ENCODE measurements at places on chromosomes 4 and X. TPM values are rescaled to one million over a fixed set of nuclear protein-coding genes. Genes with fewer than 3 reads are reported as not detected.

GPR173 gene
- 5.2 TPM for total RNA-seq

EGF gene
- 1.00 TPM for total RNA-seq

RNF128 gene
- 54.8 TPM for total RNA-seq

MRPS18C gene
- 32.2 TPM for total RNA-seq

HELT gene
- total RNA-seq, result not detected

- no peaks in the 10 kb centered on the region for H3K27me3 ChIP-seq
- no peaks in the 10 kb centered on the region for H3K4me1 ChIP-seq
- no peak overlapping the region for H3K4me3 ChIP-seq
- DNase-seq, result no peak
- H3K27ac ChIP-seq, result no peak overlapping the region
Measured at GRCh38 chr4:140626661-140627376, 58.1 kb upstream of the UCP1 start.

GRCh38 chr4:147198411-147199051 lies 252.9 kb upstream of the TTC29 start:
- no peaks in the 10 kb centered on the region for H3K36me3 ChIP-seq
- no peaks in the 10 kb centered on the region for H3K27me3 ChIP-seq
- no peak for DNase-seq

DNA sequence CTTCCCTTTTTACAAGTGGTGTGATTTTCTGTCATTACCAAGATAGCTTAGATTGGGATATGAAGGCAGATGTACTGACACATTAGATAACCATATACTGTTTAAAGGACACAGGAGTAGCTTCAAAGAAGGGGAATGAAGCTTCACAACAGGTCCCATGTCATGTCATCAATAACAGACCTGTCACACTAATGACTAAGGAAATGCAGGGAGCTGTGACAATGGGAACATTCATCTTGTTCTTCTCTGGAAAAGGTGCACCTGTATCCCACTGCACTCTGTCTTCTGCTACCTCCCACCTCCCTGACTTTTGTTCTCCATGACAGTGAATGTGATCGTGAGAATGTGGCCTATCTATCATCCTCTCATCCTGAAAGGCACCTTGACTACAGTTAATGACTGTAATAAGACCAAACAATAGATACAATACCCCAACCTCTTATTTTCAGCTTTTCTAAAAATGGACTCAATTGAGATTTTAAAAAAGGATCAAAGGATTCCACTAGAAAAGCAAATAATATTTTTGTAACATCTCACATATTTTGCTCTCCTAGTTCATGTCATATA lies 472.5 kb downstream of the STPG2 start:
- no peaks in the 10 kb centered on the region for H3K27me3 ChIP-seq
- H3K36me3 ChIP-seq, result no peaks in the 10 kb centered on the region
- H3K4me1 ChIP-seq, result no peaks in the 10 kb centered on the region
- no peak overlapping the region for H3K4me3 ChIP-seq
- DNase-seq, result no peak

DNA sequence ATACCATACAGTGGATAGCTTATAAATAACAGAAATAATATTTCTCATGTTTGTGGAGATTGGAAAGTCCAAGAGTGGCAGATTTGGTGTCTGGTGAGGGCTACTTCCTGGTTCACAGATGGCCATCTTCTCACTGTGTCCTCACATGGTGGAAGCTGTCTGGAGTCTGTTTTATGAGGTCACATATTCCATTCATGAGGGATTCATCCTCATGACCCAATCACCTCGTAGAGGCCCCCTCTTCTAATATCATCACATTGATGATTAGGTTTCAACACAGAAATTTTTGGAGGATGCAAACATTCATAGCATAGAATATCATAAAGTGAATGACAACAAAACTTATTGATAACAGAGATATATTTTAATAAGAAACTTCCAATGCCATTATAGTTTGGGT lies 568.0 kb downstream of the STIM2 start:
- no peak overlapping the region for H3K27ac ChIP-seq
- H3K27me3 ChIP-seq, result no peaks in the 10 kb centered on the region
- no peaks in the 10 kb centered on the region for H3K4me1 ChIP-seq
- no peak overlapping the region for H3K4me3 ChIP-seq
- no peaks in the 10 kb centered on the region for H3K36me3 ChIP-seq

DNA sequence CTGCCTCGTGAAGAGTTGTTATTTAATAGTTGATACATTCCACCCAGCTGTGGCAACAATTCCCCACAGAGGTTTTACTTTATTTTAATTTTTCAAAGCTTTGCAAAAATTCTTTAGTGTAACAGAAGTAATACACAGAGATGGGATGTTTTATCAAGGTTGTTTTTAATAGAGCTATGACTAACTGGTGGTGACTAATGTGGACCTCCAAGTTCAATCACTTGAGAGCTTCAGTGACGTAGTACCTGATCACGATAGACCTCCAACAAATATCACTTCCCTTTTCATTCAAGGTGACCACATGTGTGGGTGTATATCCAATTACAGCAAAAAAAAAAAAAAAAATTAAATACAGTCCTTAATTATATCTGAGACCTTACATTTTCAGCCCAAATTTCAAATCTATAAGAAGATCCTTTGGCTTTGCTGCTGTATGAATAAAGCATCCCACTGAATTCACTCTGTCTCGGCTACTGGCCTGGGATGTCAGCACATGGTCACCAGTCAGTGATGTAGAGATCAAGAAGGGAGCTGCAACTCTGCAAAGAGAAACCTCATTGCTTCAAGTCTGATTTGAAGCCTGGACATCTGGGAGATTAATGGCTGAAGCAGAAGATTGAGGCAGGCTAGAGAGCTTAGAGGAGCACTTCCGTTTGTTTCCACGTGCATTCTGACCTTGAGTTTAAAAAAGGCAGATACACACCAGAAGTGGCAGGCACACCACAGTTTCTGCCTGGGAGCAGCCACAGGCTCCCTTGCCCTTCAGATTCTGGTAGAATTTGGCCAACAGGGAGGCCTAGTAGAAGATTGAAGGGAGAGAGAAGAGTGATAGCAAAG lies 345.9 kb upstream of the NOCT start:
- H3K27me3 ChIP-seq, result no peaks in the 10 kb centered on the region
- no peak for DNase-seq
- no peaks in the 10 kb centered on the region for H3K36me3 ChIP-seq

Measured in transverse colon (tissue), 4 donors.